Glutamatergic neuron (in vitro differentiated cells): ENCODE measurements at places on chromosomes 12 and 14.

GRCh38 chr12:15728118-15728598, 61.0 kb downstream of the EPS8 start:
- DNase-seq: no peak

DNA sequence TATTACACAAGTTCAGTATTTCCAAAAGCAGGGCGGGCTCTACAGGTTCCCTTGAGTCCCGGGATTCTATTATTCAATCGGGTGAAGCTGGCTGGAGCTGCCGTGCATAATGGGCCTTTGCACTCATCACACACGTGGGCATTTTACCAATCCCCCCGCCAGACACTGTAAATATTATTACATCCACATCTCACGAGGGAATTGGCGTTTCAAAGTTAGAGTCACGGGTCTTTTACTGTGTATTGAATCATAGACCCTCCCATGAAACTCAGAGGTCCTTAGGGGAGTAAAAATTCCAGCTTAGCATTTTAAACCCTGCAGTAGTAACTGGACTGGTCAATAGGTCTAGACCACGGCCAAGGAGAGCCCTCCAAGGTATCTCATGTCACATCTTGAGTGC, 70.3 kb downstream of the MAP1LC3B2 start:
- no peak for DNase-seq

DNA sequence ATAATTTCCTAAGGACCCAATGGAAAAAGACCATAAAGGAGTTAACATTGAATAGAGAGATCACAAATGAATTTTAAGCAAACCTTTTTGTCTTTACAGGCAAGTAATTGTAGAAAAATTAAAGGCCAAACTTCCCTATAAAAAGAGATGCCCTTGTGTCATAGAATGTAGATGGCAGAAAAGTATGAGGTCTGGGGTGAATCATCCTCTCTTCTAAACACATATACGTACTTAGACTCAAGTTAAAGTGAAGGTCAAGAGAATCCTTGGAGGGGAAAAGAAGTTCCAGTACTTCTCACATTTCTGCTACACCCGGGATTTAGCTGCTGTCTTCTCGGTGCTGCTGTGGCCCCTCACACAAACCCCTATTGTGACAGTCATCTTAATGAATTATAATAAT, 116.2 kb upstream of the ARID2 start:
- DNase-seq: no peak

DNA sequence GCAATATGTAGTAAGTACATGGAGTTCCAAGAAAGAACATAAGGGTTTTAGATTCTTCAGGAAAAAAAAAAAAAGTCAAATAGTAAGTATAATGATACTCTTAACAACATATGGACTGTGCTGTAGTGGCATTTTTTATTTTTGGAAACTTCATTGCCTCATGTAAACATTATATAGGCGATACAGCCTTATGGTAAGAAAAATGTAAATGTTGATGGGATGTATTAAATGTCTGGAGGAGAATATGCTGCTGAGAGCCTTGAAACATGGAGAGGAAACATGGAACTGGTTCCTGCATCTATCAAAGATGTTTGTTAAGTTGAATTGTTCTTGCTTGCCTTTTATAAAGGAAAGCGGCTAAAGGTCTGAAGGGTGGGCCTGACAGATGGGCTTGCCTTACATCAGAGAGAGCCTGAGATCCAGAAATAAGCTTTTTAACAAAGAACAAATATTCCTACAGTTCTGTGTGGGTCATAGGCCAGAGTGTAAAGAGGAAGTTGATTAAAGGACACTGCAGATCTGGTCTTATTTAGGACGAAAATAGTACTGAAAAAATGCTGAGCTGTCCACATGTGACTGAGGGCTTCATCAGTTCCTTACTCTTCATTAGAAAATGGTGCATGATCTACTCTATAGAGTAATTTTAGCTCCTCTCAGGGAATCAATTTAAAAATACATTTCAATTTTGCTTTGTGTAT, 448.1 kb upstream of the DCN start:
- DNase-seq: no peak

DNA sequence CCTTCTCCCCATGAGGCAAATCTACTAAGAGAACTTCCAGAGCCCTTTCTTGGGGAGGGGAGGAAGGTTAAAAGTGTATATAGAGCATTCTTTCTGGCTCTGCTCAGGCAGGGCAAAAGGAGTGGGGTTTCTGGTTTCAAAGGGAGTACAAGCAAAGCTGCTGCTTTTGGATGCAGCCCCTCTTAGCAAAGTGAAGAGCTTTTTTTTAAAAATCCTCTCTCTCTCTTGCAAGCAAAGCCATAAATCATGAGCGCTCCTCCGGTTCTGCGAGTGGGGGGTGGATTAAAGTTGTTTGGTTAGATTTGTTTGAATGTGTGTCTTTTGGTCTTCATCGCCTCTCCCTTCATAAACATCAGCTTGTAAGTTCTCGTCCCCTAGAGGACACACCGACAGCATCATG, 546.6 kb upstream of the TBX3 start:
- DNase-seq: no peak

DNA sequence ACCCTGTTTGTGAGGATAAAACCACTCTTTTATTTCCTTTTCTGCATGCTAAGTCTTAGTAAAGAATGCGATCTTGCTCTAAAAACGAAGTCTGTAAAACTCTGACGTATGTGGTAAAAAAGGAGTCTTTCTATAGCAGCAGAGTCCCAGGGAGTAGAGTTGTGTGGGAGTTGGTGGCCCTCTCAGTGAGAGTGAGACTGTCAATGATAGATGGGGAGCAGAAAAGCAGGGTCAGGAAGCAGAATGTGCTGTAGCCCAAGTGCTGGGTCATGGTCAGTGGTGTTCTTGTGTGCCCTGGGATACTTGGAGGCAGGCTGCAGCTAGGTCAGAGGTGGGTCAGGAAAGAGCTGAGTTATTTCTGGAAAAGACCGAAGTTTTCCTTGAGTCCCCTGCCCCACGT, 20.3 kb upstream of the GPR33 start:
- DNase-seq: no peak

DNA sequence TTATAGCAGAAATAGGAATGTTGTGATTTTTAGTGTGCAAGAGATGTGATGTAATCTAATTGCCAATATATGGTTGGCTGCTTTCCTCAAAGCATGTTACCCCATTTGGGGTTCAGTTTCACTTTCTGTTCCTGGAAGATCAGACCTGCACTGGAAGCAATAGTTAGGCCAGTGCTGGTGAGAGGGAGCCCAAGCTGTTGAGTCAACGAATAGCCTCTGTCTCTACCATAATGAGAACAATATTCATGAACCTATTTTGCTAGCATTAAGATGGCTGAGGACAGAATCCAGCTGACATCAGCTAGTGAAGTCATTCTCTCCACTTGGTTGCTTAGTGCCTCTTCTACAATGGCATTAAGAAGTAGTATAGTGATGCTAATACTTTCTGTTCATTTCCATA, 379.9 kb upstream of the DCN start:
- no peak for DNase-seq

- DNase-seq: no peak
Measured at GRCh38 chr12:3061501-3062215, 15.5 kb upstream of the TSPAN9 start.

DNA sequence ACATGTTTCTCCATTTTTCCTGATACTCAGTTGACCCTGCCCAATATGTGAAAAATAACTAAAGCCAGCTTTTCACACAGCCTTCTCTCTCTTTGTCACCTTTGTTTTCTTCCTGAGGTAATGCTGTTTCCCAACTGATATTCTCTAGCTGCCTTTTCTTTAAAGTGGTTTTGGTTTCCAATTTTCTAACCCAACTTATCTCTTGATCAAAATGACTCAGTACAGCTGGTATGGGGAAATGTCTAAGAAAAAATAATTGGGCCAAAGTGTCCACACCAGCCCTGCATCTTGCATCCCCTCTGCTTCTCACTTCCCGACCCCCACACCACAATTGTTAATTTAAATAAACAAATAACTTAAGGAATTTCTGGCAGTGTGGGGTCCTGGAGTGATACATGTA, 193.8 kb downstream of the SYT1 start:
- no peak for DNase-seq

GRCh38 chr12:119692997-119693396, 25.1 kb downstream of the PRKAB1 start:
- no peak for DNase-seq

GRCh38 chr14:104099096-104100041, 13.9 kb downstream of the ASPG start:
- peak; percentile 16 for DNase-seq

- DNase-seq: no peak
Measured at GRCh38 chr14:65258391-65258790, 154.1 kb upstream of the FUT8 start.

GRCh38 chr12:51848841-51849735, 570 bp upstream of the FIGNL2 start:
- DNase-seq: peak; percentile 76

DNA sequence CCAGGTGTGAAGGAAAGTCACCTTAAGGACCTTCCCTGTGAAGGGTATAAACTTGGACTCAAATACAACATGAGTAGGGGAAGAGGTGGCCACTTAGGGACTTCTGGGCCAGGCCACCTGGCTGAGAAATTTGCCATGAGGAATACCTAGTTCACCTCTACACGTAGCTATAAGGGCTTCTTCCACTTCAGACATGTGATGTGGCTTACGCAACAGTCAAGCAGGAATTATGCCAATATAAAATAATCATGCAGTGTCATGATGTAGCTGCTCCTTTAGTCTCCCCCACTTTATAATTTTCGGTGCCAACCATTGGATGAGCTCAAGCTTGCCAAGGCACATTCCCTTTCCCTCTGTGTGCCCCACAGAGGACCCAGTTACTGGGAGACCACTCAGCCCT, 166.6 kb upstream of the BCL2L14 start:
- no peak for DNase-seq

- DNase-seq: no peak
Measured at GRCh38 chr12:124686370-124687173, 119.2 kb upstream of the NCOR2 start.

DNA sequence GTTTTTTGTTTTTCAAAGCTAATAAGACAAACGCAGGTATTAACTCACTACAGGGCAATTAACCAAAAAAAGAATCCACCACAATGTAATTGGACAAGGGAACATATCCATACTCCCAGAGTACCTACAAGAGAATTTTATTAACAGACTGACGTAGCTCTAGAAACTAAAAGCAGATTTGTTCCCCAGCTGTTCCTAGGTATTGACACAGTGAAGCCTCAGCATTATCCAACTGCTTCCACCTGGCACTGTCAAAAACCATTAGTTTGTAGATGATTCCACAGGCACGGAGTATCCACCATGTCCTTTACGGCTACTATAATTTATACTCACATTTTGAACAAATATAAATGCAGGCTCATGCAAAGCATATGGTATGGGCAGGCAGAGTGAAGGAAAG, 22.3 kb downstream of the PPM1H start:
- DNase-seq: no peak

DNA sequence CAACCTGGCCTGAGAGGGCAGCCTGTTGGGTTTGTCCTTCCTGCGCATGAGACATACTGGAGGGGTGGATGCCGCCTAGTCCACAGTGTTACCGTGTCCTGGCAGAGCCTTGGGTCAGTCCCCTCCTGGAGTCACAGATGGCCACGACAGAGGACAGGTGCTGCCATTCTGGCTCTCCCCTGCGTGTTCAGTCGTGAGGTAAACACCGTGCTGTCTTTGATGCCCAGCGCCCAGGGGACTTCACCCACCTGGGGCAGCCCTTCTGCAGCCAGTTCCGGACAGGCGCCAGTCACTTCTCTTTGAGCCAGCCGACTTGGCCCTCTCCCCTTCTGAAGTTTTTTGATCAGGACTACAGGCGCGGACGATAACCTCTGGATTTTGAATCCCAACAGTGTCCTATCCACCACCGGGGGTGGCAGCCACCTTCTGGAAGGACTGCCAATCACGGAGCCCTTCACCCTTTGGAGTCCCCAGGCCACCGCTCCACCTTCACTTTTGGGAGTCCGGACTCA, 933.0 kb downstream of the DIO2 start:
- peak; percentile 18 for DNase-seq

DNA sequence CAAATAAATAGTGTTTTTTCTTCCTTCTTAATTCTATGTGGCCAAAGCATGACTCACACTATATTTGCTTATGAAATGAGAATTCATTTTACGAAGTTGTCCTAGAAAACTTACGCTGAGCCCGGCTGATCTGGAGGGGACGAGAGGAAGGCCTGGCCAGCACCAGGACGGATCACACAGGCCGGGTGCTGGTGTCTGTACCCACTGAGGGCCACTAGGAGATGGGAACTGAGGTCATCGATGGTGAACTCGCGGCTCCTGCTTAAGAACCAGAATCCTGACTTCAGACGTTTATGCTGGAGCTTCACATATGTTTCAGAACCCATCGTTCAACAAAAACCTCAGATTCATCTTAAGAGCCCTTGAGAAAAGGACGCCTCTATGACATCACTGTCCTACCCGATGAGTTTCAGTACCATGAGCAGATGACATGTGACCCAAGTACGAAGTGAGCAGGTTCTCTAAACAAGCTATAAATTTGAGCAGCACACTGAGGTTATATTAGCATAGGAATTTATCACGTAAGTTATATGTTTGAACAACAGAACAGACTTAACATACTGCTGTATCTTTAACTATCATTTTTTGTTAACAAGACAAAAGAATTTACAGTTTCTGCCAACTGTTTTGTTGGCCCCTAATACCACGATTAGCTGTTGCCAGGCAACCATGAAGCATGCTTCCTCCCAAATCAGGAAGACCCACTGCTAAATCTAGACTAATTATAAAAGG, 111.9 kb downstream of the FOXN3 start:
- no peak for DNase-seq

DNA sequence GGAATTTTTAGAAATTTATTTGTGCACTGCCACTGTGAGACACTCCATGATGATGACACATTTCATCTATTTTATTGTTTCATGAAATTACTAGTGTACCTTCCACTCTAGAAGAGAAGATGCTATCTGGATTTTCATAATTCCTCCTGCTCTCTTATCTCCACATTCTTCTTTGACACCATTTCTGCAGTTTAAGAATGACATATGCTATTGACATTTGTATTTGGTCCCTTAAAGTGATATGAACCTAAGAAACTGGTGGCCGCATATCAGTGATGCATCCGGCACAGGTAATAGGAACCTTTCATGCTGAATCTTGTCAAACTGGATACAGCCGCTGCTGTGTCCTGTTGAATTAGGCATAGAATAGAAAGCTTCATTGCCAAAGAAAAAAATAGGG, 696.3 kb downstream of the TMEM121 start:
- no peak for DNase-seq

- DNase-seq: no peak
Measured at GRCh38 chr12:113260127-113260526, 38.9 kb downstream of the TPCN1 start.

DNA sequence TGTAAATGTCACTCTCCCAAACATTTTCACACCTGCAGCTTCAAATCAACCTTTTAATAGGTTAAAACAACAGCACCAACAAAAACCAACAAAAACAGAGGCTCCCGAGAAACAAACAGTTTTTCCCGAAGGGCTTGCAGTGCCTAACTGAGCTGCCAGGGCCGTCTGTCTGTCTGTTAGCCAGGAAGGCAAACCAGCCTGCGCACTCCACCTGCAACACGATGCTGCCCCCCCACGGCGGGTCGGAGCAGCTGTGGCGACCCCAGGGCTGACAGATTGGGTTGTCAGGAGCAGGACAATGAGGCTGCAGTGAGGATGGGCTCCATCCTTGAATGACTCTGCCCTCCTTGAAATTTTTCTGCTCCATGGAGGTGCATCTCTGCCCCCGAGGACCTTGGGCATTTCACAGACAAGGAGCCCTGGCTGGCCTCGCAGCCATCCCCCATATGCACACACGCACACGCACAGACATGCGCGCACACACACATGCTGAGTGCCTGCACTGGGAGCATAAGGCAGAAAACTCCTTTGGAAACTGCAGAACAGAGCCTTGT, 2.6 kb downstream of the RTL1 start:
- peak; percentile 80 for DNase-seq
